ENCODE measurements at places on chromosomes 6 and 20.

- DNase-seq: no peak
Measured at GRCh38 chr20:17439616-17440296, 91.4 kb downstream of the BFSP1 start.

DNA sequence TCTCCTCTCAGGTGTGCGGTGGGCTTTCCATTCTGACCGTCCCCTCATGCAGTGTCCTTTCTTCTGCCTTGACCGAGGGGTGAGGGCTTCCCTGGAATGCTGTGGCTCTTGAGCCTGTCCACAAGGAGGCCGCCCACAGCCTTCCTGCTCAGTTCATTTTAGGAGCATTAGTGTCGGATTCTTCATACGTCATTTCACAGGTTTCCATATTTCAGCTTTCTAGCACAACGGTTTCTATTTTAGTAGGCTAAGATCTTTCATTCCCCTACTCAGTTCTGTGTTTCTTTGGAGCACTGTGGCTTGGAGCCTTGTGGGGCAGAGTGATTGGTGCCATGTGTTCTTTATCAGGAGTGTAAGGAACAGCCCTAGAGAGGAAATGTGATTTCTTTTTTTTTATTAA is 5.5 kb downstream of the PPP1R3G start:
- no peak for DNase-seq

GRCh38 chr6:144156991-144157390 is 6.7 kb downstream of the STX11 start:
- DNase-seq: no peak

GRCh38 chr6:23388086-23388783 is 737.8 kb upstream of the NRSN1 start:
- no peak for DNase-seq

- no peak for DNase-seq
Measured at GRCh38 chr20:48411919-48412522, 415.8 kb downstream of the PREX1 start.

DNA sequence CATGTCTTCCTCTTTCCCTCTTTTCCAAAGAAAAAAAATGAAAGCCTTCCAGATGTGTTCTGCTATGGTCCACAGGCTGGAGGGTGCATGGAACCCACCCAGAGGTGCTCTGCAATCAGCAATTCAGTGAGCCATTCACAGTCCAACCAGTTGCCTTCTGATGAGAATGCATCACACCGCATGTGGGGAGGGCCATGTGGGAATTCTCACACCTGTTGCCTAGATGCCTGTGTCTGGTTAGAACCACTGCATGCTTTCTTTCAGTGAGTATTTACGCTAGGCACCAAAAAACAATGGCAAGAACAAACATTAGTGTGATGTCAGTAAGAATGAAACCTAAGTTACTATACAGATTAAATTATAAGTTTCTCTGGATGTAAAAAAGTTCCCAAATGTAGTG is 311.6 kb upstream of the CDYL start:
- DNase-seq: no peak

- DNase-seq: peak; percentile 81
Measured at GRCh38 chr20:8291873-8292272, 159.8 kb downstream of the PLCB1 start.

GRCh38 chr20:61628480-61628879 is 376.4 kb downstream of the CDH4 start:
- no peak for DNase-seq

DNA sequence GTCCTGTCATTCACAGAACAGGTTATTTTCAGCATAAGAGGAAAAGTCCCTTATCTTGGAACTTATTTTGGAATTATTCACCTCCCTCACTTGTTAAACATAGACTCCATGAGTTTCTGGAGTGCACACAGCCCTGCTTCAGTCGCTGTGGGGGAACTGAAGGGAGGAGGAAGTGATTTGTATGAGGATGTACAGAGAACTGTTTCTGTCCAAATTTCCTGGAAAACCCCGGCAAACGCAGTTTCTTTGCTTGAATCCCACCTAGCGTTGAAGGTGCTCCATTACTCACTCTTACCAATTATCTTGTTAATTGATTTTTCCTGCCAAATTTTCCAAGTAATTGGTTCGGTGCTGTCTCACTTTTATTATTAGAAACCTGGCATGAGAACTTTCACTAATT is 78.0 kb upstream of the AGPAT4 start:
- DNase-seq: no peak

DNA sequence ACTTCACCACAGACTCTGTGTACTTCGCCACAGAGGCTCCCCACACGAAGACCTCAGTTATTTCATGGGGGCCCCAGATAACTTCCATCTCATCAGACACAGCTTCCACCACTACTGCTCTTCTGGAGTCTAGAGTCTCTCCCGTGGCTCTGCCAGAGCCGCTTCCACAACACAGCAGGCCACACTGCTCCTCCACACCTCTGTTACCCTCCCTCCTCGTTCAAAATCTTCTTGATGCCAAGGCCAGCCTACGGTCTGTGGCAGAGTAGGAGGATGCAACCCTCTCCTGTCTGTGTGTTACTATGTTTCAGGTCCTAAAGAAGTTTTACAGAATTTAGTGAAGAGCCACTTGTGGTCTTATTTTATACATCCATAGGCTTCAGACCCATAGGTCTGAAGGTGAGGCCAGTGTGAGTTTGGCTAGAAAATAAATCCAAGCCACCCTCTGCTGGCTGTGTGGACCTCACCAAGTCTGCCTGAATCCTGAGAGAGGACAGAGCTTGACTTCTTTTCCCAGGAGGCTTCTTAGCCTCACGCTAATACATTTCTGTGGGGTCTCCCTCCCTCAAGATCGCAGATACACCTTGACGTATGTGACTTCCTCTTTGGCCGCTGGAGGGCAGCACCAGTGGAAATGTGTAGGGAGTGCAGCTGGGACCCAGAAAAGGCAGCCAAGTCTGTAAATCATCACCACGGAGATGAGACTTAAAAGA is 197.7 kb downstream of the FAXC start:
- DNase-seq: peak; percentile 24

- DNase-seq: no peak
Measured at GRCh38 chr6:105755885-105756284, 330.3 kb upstream of the PRDM1 start.

- no peak for DNase-seq
Measured at GRCh38 chr20:22374066-22374465, 210.3 kb downstream of the FOXA2 start.

GRCh38 chr6:138467901-138468300 is 31.4 kb downstream of the NHSL1 start:
- no peak for DNase-seq

GRCh38 chr6:158754738-158755137 is 64.4 kb downstream of the EZR start:
- no peak for DNase-seq

GRCh38 chr6:166166314-166167257 is 1.1 kb downstream of the TBXT start:
- no peak for DNase-seq

GRCh38 chr6:167047554-167047953 is 48.4 kb downstream of the CEP43 start:
- no peak for DNase-seq

- peak; percentile 83 for DNase-seq
Measured at GRCh38 chr20:31595654-31596411, 9.3 kb upstream of the ID1 start.

DNA sequence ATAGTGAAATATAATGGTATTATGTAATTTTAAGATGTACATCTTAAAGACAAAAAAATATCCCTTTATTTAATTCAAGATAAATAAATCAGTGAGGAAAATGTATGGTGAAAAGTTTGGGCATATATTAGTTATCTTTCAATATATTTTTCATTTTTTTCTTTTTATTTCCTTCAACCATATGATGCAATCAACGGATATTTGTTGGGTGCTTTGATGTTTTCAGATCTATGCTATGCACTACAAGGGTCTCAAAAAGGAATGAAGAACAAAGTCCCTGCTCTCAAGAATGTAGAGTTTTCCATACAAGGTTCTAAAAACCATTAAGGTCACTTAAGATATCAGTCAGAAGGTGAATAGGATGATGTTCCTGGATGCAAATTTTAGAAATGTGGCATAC is 258.0 kb downstream of the KHDC1L start:
- no peak for DNase-seq

DNA sequence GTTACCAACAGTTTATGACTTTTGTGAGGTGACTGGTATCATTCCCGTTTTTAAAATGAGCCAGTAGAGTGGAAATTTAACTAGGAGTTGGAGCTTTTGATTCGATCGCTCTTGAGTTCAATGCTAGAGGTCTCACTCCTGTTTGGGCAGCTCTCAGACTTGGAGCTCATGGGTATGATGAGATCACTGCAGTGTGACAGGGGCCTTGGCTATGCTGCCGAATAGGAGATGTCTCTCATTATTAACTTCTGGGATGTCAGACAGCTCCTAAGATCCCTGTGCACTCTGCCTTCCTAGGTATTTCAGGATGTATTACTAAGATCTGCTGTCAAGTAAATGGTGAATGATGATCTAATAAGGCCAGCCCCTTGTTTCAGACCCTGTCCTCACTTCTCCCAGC is 20.4 kb downstream of the AKAP12 start:
- DNase-seq: no peak

- DNase-seq: no peak
Measured at GRCh38 chr6:47114460-47114859, 72.3 kb upstream of the ADGRF1 start.

- DNase-seq: no peak
Measured at GRCh38 chr20:57918551-57918950, 208.7 kb upstream of the PMEPA1 start.

DNA sequence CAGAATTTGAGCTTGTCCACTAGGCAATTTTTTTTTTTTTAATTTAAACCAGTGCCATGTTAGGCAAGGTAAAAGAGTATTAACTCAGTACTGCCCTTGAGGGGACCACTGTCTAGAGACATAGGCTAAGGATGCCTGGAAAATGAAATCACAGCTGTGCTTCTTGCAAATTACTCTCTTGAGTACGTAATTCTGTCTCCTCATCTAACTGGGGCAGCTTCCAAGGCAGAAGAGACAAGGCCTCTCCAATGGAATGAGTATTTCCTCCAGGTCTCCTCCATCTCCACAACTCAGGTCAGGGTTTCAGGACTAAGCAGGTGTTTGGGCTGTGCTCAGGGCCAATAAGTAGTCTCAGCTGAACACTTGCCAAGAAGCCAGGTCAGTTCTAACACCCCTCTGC is 33.8 kb upstream of the MRPS10 start:
- DNase-seq: peak; percentile 18

DNA sequence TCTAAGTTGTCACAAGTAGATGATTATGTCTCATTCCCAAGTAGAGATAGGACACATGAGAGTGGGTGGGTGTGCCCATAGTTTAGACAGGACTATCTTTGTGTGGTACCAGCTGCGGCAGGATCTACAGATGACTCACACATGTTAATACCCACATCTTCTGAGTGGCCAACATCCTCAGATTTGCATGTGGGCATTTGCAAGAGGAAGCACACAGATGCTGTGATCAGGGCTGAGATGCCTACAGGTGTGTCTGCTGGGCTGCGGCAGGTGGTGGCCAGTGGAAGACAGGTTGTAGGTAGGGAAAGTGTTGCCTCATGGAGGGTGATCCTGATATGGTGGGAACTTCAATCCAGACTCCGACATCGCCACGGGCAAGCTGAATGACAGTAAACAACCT is 50.8 kb downstream of the UTRN start:
- no peak for DNase-seq

DNA sequence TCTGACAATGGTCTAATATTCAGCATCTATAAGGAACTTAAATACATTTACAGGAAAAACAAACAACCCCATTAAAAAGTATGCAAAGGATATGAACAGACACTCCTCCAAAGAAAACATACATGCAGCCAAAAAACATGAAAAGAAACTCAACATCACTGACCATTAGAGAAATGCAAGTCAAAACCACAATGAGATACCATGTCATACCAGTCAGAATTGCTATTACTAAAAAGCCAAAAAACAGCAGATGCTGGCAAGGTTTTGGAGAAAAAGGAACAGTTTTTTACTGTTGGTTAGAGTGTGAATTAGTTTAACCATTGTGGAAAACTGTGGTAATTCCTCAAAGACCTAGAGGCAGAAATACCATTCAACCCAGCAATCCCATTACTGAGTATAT is 339.0 kb upstream of the ADGRB3 start:
- peak; percentile 49 for DNase-seq

DNA sequence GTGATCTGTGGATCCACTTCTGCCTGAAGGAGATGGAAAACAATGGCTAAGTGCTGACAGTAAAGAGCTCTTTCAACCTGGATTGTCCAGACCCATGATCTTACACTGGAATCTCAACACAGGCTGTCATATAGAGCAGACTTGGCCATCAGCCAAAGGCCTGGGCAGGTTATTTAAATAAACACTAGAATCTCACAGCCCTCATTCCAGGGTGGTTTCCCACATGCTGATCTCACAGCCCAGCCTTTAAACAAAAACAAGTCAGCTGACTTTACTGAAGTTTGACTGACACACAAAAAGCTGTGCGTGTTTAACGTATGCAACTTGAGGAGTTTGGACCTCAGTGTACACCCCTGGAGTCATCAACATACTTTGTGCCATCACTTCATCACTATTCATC is 28.4 kb downstream of the SYNDIG1 start:
- DNase-seq: peak; percentile 72

DNA sequence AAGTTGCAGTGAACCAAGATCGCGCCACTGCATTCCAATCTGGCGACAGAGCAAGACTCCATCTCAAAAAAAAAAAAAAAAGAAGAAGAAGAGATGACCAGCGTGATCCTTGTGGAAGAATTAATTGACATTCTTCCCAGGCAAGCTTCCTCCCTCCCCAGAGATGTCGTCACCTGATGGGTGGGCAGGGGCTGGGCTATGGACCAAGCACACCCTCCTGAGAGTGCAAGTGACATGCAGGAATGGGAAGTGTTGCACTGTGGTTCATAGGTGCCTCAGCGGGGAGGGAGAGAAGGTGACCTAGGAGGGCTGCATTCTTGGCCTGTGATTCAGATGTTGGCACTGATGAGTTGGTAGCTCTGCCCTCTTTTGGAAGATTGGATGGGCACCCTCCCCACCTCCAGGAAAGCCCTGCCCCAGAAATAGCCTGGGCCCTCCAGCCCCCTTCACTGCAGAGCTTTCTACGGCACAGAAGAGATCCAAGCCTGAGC is 37.8 kb downstream of the TAF8 start:
- peak; percentile 71 for DNase-seq

DNA sequence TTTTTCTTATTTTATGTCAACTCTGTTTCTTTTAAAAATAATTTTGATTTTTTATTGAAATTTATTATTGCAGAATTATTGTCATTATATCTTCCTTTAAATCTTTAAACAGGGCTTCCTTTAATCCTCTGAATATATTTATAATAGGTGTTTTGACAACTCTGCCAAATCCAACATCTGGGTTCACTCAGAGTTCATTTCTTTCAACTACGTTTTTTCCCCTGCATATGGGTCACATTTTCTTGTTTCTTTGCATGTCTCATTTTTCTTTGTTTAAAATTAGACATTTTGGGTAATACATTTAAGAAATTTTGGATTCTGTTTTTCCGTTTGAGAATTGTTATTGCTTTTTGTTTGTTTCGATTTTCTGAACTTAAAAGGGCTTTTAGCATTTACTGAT is 655.1 kb upstream of the CITED2 start:
- no peak for DNase-seq

- DNase-seq: peak; percentile 11
Measured at GRCh38 chr20:2602046-2602735, 50.2 kb upstream of the NOP56 start.

Data from fibroblast of skin of back (primary cell).